Eye (tissue), 1 donor: ENCODE measurements at places on chromosomes 5 and 9.

GRCh38 chr5:40124367-40124766 is 555.3 kb upstream of the PTGER4 start:
- peak; percentile 2 for DNase-seq

GRCh38 chr5:68288707-68289134 is 73.2 kb downstream of the PIK3R1 start:
- DNase-seq, result no peak

DNA sequence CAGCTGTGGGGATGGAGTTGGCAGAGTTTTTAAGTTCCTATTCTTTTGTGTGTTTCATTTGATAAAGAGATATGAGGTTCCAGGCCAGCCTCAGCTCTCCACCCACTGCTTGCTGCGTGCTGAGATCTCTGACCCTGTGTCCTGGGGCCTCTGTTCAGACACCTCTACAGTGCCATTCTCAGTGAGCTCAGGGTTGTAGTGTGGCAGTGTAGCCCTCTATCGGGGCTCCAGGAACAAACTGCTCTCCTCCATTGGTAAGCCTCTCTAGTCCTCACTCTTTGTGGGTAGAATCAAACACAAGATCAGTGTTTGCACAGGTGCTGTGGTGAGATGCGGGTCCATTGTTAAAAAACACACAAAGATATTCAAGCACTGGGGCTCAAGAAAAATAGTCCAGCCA is 386.6 kb upstream of the RPS23 start:
- no peak for DNase-seq

- DNase-seq, result no peak
Measured at GRCh38 chr9:27355166-27355565, 58.2 kb upstream of the EQTN start.

DNA sequence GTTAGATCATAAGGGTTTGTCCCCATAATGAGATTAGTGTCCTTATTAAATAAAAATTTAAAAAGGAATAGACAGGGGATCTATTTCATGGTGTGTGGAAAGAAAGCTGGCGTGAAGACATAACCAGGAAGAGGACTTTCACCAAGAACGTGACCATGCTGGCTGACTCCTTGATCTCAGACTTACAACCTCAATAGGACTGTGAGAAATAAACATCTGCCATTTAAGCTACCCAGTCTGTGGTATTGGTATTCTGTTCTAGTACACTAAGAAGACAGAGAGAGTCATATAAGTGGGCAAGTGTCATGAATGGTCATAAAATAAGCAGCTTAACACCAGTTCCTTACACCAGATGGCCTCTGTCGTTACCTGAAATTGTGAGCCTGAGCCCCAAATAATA is 259.4 kb upstream of the CCNG1 start:
- peak; percentile 3 for DNase-seq

GRCh38 chr5:176727528-176727900 is 80.2 kb downstream of the TSPAN17 start:
- DNase-seq, result no peak

GRCh38 chr5:172956936-172957335 is 2.3 kb upstream of the RPL26L1 start:
- no peak for DNase-seq

- DNase-seq, result no peak
Measured at GRCh38 chr5:43802651-43803050, 199.7 kb downstream of the NNT start.

- DNase-seq, result no peak
Measured at GRCh38 chr9:18236336-18236735, 237.6 kb upstream of the ADAMTSL1 start.

- DNase-seq, result no peak
Measured at GRCh38 chr9:131525643-131526565, 5.2 kb downstream of the UCK1 start.

- no peak for DNase-seq
Measured at GRCh38 chr5:14420101-14420811, 161.3 kb upstream of the OTULINL start.

GRCh38 chr5:138212828-138213160 is 329 bp downstream of the CDC23 start:
- no peak for DNase-seq

GRCh38 chr9:38298503-38298902 is 94.0 kb upstream of the ALDH1B1 start:
- DNase-seq, result peak; percentile 78
